ENCODE measurements at places on chromosomes 12 and 14.

- DNase-seq, result no peak
These were observed 1630.4 kb upstream of the SEL1L start for GRCh38 chr14:83164016-83164415.

GRCh38 chr14:58977366-58977765 is 211.1 kb upstream of the DAAM1 start:
- no peak for DNase-seq

DNA sequence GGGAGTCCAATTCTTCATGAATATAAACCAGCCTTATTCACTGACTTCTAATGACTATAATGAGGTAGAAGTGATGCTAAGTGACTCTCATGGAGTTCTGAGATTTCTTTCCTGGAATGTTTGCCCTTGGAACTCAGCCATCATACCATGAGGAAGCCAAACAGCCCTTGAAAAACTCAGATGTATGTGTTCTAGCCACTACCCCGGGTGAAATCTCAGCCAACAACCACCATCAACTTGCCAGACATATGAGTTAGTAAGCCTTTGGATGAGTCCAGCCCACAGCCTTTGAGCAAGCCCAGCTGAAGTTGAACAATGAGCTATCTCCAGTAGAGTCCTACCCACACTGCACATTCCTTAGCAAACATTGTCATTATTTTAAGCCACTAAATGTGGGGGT is 149.5 kb downstream of the SLC6A15 start:
- no peak for DNase-seq

DNA sequence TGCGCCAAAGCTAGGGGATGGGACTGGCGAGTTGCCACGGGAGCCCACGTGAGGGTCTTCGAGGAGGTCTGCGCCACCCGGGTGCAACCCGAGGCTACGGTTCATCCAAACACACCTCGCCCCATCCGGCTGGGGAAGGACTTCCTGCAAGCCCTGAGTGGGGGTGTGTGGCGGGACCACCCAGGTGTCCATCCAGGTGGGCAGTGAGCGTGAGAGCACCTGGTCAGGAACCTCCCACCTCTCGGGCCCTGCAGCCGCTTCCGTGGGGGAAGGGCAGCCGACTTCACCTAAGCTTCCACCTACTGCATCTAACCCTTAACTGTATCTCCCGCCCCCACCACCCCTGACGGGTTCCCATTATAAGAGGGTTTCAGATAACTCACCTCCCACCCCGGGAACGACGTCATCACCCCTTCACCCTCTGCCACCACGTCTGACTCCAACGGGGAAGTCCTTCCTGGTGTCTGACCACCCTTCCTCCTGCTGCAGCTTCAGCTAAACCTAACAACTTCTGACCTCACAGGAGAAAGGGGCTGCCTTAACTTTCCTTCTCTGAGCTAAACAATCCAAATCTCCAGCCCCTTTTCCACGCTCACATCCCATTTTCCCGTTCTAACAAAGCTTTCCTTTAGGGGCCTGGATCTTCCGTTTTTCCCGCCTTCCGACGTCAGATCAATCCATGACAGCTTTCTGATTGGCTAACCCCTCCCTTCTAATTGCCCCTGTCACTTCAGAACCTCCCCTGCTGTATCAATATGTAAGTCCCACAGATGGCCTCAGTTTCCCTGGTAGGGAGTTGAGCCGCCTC is 27.4 kb upstream of the SMUG1 start:
- no peak for DNase-seq

DNA sequence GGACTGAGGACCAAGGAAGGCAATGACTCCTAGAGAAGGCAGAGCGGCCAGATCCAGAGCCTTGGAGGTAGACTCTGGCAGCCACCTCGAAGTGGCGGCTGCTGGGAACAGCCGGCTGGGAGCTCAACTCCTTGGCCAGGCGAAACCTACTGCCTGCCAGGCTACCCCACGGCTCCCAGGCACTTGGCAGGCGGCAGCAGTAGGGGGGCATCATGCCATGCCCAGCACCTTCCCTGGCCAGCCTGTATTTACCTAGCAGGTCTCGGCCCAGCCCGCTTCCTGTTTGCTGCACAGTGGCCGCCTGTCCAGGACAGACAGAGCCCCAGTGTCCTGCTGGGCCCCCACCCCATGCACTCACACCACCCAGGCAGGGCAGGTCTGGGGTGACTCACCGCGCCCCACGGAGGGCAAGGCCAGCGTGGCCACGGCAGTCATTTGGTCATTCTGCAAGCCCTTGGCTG is 10.2 kb downstream of the TRPV4 start:
- DNase-seq, result no peak

- DNase-seq, result no peak
These were observed 17.7 kb downstream of the IRAK4 start for GRCh38 chr12:43776498-43776897.

Measured in stimulated activated CD8-positive, alpha-beta memory T cell treated with anti-CD3 and anti-CD28 coated beads, Interleukin-7, amount 100 ng/mL, for 1 hour (primary cell).